RCC 7860 (cell line): ENCODE measurements at places on chromosomes 7 and 10.
A peak's percentile ranks its signal among the peaks of the same experiment; 100 is the strongest.

DNA sequence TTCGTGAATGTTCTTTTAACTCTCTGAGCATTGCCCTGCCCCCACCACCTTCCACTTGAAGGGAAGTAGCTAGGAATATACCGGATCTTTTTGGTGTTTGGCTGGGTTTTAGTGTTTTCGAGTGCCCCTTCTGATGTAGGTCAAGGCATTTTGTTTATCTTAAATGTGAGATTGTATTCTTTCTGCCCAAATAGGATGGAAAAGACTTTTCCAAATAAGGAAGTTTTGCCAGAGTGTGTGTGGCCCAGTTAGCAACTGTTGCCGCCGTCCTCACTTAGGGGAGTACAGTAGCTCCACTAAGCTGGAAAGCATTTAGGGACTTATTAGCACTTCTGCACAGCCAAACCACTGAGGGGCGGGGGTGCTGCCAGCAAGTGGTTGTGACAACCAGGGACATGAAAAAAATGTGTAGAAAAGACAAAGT, 29.8 kb upstream of the VCL start:
- DNase-seq, result no peak

GRCh38 chr7:4725850-4726450, 43.9 kb downstream of the FOXK1 start:
- DNase-seq, result no peak

GRCh38 chr10:3162533-3162932, 10.0 kb downstream of the PITRM1 start:
- DNase-seq, result no peak

- no peak for DNase-seq
Observed at GRCh38 chr10:122699796-122700455, at the start of gene C10orf120. Gene C10orf120 (minus strand): TSS chr10:122699846. CDS start chr10:122699790, 56 bp downstream.

DNA sequence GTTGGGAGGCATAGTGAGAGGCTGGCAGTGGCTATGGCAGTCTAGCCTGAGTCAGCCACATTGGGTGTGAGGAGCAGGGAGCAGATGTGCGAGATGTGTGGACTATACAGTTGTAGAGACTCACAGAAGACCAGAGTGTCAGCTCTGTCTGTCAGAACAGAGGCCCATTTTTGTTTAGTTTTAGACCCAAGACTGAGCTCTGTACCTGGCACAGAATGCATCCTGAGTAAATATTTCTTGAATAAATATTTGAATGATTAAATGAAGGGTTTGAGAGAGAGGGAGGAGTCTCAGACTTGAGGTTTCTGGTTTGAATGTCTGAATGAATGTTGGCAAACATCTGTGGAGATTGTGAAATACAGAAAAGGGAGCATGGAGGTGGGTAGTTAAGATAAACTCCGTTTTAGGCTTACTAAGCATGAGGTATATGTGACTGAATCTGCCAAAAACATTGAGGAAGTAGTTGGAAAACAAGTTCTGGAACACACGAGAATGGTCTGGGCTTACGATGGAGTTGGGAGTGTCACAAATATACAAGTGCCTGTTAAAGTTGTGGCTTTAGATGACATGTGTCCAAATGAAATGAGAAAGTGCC, 3.6 kb downstream of the SEC23IP start:
- DNase-seq, result no peak

GRCh38 chr10:49567810-49568209, 28.9 kb upstream of the ERCC6 start:
- DNase-seq, result no peak

DNA sequence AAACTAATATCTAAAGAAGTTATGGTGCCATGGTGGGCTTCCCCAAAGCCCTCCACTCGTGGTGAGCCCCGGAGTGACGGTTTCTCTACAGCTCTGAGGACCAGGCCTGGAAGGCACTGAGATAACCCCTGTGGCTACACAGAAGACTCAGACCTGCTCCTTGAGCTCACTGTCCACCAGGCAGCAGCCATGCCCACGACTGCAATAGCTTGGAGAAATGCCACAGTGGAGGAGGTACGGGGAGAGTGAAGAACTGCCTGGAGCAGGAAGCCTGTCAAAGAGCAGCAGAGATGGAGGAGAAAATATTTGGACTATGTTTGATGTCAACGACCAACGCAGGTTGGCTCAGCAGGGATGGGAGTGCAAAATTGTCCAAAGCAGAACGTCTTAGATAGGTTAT, 300.1 kb upstream of the NPSR1 start:
- DNase-seq, result no peak

DNA sequence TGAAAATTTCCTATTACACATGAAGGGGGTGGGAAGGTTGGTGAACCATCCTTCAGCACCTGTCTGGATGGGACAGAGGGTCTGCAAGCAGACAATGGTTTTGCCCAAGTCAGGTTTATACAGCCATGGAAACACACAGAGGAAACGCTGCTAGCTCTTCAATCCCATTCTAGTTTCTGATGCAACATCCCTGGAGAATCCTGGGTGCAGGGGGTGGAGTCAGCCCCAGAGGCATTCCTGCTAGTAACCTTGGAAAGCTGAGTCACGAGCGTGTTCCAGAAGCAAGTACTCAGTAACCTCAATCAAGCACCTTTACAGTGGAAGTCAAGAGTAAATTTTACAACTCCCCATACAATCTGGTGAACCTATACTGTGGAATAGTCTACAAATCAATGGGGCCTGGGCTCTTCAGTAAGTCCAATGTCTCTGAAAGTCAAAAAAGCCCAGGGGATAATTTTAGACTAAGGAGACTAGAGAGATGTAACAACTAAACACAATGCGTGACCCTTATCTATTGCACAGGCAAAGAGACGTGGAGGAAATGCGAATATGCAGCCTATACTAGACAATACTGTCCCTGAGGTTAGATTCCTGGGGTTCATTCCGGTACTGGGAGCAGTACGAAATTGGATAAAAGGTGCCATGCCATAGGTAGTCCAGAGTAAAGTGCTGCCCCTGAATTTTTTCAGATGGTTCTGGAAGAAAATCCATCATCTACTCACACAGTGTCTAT, 95.4 kb downstream of the ZRANB1 start:
- DNase-seq, result peak; percentile 79

DNA sequence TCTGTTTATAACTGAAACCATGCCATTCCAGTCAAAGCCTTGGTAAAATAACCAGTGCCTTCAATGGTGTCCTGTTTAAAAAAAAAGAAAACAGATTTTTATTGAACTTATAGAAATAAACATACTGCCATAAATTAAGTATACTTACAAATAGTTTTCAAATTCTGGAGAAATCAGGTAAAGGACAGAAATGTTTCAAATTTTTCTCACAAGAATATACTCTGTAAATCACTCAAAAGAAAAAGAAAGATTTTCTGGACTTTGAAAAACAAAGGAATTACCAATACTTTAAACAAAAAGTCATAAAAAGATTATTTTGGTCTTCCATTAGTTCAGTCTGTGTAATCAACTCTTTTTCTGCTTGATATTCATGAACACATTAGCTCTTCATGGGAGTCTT, 23.9 kb downstream of the MRPL32 start:
- DNase-seq, result no peak

DNA sequence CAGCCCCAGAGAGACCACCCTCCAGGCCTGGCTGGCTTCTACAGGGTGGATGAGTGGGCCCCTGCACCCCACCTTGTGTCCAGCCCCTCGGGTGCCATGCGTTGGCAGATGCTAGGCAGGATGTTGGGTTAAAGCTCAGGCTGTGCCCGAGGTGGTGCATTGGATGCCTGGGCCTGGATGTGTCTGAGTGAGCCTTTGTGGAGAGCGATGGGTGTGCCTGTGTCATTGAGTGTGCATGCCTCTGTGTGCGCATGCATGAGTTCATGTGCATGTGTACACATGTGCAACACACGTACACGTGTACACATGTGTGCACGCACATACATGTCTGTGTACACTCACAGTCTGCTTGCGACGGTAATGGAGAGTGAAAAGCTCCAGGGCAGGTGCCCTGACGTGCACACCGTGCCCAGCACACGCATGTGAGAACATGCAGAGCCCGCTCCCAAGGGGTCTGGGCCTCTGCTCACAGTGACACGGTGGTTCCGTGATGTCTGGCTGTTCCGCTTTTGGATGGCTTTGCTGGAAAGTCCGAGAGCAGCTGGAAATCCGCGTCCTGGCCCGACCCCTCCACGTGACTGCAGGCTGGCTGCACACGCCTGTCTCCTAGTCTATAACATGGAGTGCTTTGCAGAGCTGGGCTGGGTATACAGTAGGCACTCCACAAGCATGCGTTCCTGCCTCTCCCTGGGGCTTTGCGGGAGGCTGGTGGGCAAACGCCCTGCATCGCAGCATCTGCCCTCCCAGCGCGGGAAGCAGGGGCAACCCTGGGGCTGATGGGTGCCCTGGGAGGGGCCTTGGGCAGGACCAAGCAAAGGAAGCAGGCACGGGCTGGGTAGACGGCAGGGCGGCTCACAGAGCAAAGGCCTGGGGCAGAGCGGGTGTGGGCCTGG, 36.9 kb downstream of the ELFN1 start:
- no peak for DNase-seq

- no peak for DNase-seq
Observed at GRCh38 chr7:105638902-105639495, 57.7 kb upstream of the EFCAB10 start.
